ENCODE measurements at places on chromosomes 3 and 15.
A peak's percentile ranks its signal among the peaks of the same experiment; 100 is the strongest.

- DNase-seq, result peak; percentile 43
These were observed 104.2 kb upstream of the RAD18 start for GRCh38 chr3:9067352-9067975.

DNA sequence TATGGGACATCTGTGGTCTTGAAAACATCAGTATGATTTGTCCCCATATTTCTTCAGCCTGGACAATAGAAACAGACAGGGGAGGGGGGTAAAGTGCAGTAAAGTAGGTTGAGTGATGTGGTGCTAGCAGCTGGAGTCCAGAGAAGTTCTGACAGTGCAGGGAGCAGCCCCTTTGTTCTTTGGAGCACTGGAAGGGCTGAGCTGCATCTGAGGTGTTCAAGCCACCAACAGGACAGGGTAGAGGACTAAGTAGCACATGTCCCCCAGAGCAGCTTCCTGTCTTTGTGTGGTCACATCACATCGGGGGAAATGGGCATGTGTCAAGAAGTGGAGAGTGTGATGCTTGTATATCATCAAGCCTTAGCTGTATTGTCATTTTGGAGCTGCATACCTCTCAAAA is 12.1 kb downstream of the MRPS22 start:
- DNase-seq, result no peak

DNA sequence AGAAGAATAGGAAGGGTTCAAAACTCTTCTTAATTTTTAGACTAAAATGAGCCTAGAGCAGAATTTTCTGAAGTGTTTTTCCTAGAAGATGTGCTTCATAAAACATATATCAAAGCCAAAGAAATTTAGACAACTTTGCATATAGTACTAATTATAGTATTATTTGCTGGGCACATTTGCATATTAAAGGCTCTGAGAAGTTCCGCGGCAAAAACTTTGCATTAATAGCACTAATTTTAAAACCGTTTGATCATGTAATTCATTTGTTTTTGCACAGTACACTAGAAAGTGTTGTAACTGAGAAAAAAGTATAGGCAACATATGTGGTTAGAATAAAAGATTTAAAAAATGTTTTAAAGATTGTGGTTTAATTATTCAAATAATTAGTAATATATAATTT is 412.0 kb upstream of the NR2F2 start:
- DNase-seq, result no peak

GRCh38 chr15:73608475-73608874 is 24.7 kb downstream of the NPTN start:
- DNase-seq, result no peak

GRCh38 chr15:69490356-69491037 is 37.9 kb downstream of the RPLP1 start:
- no peak for DNase-seq

GRCh38 chr3:26099692-26100091 is 309.8 kb downstream of the OXSM start:
- no peak for DNase-seq

DNA sequence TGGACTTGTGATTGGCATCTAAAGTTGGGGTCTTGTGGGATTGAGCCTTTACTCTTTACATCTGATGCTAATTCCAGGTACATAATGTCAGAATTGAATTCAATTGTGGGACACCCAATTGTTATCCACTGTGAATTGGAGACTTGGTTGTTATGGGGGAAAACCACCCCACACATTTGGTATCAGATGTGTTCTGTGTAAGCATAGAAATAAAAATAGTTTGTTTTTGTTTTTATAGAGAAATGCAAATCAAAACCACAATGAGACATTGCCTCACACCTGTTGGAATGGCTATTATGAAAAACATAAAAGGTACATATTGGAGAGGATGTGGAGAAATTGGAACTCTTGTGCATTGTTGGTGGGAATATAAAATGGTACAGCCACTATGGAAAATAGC is 58.5 kb downstream of the CPA3 start:
- DNase-seq, result no peak

DNA sequence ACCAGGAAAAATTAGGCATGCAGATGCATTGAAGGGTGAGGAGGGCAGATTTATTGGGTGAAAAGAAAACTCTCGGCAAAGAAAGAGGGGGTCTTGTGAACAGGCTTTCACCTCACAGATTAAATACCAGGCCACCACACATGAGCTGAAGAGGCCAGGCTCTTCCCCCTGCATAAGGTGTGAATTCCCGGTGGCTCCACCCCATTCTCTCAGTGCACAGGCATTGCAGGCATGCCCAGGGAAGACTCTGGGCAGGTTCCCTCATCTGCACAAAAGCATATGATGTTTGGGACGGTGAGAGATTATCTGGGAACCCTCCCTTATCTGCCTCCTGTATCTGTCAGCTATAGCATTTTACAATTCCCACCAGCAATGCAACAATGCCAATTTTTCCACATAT is 7.2 kb upstream of the SLC35G2 start:
- no peak for DNase-seq

DNA sequence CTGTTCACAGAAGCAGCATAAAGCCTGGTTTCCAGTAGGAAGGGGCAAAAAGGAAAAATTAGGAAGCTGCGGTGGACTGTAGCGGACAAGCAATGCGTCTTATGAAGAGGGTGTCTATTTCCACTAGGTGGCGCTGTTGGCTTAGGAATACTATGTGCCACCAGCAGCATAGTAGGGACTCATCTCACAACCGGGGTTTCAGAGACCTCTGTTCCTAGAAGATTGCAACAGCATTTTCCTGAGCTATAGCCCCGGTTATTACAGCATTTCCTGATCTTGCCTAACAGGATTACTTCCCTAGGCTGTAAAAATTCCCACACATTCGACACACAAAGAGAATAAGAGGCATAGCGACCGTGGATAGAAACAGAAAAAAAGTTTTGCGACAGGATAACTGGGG is 683.0 kb downstream of the TBL1XR1 start:
- DNase-seq, result no peak

- no peak for DNase-seq
These were observed 23.0 kb downstream of the MB21D2 start for GRCh38 chr3:192894676-192895075.

DNA sequence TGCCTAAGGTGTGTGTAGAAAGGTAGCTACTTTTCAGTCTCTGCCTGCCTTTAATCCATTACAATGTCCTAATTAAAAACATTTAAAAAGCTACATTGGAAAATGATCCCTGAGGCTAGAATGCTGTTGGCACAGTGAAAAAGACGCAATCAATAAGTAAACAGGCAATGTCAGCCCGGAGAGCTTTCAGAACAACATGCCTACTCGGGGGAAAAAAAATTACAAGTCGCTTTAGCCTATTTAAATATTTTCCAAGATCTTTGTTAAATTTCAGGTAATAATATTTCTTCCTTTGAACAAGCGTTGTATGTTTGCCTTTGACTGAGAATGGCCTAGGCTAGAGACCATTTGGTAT is 46.6 kb upstream of the CD47 start:
- DNase-seq, result no peak

DNA sequence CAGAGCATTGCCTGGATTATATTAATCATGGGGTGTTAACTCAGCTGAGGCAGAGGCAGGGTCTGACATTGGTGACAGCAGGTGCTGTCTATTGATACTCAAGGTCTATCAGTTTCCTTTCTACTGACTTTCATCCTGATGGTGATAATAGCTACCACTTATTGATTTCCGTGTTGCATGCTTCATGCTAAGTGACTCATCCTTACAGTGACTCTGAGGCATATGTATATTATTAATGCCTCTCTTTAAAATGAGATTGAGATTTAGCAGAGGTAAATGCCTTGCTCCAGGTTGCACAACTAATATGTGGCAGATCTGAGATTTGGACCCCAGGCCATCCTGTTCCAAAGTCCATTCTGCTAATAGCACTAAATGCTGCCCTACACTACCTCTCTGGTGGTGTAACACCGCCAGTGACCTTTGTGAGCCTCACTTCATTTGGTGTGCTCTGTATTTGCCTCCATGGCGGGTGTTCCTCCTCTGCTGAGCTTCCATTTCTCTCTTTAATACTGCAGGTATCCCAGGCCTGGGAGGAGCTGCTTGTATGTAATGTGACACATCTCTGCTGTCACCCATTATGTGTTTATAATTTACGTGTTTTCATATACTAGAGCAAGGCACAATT is 50.4 kb downstream of the GPR171 start:
- DNase-seq, result no peak

GRCh38 chr3:148450819-148451218 is 246.9 kb upstream of the AGTR1 start:
- no peak for DNase-seq

DNA sequence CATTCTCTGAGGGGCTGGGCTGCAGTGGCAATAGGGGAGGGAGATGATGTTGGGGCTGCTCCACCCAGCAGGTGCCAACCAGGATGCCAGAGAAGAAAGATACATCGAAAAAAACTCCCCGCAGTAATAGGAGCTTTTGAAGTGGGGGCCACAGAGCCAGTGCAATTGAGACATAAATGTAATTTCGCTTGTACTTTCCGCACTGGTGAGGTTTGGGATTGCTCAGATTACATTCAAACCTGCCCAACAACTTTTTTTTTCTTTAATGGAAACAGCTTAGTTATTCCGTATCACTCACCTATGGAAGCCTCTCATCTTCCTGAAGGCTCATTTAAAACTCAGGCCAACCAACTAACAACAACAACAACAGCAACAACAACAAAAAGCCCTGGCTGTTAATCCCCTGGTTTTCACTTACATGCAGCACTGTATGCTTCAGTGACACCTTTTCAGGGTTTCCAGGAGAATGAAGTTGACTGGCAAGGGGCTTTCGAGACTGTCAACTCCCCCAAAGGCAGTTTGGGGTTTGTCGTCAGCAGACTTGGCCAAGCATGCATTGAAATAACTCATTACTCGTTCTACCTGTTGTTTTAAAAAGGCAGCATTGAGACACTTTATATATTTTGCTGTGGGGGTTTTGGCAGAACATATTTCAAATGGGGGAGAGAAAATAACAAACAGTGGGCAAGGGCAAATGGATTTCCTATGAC is 163.8 kb downstream of the EBLN2 start:
- DNase-seq, result no peak

DNA sequence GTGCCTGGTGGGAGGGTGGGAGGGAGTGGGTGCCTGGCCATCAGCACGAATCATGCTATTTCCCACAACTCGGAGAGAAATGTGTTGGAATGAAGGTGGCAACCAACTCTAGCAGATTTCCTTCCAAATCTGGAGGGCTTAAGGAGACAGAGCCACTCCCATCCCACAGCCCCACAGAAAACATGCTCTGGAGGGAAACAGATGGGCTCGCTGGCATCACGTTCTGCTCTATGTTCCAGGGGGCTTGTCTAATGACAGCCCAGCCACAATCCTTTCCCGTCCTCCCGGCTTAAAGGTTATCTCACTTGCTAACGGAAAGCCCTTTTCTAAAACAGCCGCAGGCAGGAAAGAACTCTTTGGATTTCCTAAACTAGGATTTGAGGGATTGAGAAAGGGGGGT is 65.3 kb downstream of the ADAMTS17 start:
- DNase-seq, result no peak

DNA sequence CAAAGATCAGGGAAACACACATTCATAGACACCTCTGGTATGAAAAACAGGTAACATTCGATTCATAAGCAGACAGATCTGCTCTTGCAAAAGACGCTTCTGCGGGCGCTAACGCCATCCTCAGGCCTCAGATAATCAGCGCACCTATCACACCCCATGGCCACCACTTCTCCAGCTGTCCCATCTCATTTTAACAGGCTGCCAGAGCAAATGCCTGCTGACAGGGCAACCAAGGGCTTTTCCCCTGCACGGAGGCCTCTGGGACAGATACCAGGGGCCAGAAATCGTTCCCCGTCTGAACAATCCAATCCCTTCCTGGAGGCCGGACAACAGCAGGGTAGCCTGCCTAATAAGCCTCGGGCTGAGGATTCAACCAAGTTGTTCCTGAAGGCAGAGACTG is 15.2 kb downstream of the ABCC5 start:
- DNase-seq, result no peak

GRCh38 chr3:54577313-54577712 is 350.5 kb downstream of the LRTM1 start:
- no peak for DNase-seq

DNA sequence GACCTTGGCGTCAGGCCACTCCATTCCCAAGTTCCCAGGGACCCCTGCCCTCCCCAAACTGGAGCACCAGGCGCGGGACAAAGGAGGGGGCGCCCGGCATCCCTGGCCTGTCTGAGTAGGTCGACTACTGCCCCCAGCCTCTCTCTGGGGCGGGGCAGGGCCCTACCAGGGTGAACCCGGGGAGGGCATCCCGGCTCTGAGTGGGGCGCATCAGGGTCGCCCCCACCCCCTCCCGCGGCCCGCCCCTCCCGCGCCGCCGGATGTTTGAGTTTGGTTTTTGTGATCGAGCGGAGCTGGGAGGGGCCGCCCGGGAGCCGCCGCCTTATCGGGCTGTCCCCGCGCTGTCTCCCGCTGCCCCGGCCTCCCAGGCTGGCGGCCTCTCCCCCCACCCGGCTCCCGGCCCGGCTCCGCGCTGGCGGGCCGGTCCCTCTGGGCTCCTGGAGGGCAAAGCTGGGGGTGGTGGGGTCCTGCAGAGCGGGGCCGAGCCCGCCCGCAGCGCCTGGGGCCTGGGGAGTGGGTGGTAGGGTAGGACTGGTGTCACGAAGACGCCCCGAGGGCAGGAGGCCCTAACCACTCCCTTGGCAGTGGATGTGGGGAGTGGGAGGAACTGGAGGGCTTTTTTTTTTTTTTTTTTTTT is 47.2 kb upstream of the SMAD6 start:
- no peak for DNase-seq

DNA sequence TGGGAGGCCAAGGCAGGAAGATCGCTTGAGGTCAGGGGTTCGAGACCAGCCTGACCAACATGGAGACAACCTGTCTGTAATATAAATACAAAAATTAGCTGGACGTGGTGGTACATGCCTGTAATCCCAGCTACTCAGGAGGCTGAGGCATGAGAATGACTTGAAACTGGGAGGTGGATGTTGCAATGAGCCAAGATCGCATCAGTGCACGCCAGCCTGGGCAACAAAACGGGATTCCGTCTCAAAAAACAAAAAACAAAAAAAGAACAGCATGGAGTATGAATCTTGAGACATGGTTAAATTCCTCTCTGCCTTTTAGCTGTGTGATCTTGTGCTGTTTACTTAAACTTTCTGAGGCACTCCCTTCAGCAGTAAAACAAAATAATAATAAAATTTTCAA is 244.9 kb downstream of the FGF12 start:
- DNase-seq, result no peak

DNA sequence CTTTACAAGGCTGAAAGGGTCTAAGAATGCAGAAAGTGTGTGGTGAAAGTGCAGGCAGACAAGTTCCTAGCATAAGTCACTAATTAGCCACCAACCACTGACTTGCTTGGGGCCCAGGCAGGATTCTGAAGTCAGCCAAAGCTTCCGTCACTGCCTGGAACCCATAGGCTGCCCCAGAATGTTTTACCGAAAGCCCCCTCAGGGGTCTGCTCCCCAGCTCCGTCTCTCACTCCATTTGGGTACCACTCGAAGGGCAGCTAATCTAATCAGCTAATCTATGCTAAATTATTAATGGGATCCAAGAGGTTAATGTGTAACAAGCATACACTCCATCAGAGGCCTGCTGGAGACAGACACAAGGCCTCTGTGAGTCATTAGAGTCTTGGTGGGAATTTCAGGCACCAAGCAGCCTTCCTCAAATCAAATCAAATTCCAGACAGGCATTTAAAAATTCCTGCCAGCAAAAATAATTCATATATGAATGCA is 13.2 kb downstream of the ADAMTS9 start:
- no peak for DNase-seq
